ENCODE measurements at places on chromosomes 2 and 18. TPM values are rescaled to one million over a fixed set of nuclear protein-coding genes. Genes with fewer than 3 reads are reported as not detected.
A peak's percentile ranks its signal among the peaks of the same experiment; 100 is the strongest.

Gene MSH6
- 31.2 TPM for total RNA-seq

Gene RESP18
- not detected for total RNA-seq

Gene LYPD6B
- total RNA-seq: not detected

Gene FOXI3
- not detected for total RNA-seq

Gene AMER3
- total RNA-seq: not detected

Gene CERKL
- not detected for total RNA-seq

Gene INPP5D
- 28.8 TPM for total RNA-seq

Gene SCYGR1
- total RNA-seq: not detected

Gene ALK
- 1.0 TPM for total RNA-seq

DNA sequence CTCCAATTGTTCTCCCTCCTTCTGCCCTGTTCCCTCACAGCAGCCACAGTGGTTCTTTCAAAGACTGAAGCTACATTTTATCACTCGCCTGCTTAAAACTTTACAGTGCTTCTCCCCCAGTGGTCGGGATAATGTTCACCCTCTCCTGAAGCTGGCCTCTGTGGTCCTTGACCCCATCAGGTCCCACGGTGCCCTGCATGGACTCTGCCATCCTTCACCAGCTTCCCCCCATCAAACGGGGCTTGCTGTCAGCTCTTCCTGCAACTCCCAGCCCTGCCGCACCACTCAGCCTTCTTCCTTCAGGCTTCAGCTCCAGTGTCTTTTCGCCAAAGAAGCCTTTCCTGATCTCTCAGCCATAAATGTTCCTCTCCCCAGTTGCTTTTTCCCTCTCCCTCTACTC is 118.1 kb downstream of the NEDD4L start:
- DNase-seq: no peak

DNA sequence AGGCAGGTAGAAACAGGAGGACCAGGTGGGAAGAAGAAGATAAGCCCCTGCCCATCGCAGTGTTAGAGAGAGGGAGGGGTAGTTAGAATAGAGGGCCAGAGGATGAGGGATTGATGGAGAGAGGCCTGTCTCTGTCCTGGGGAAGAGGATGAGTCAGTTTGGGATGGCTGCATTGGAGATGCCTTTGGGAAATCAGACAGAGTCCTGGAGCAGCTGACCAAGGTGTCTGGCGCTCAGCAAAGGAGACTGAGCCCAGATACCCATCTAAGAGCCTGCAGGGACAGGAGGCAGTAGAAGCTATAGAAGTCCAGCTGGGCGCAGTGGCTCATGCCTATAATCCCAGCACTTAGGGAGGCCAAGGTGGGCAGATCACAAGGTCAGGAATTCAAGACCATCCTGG is 177.8 kb upstream of the HAAO start:
- no peak for DNase-seq

GRCh38 chr2:143433840-143434239 is 304.6 kb downstream of the ARHGAP15 start:
- no peak for DNase-seq

GRCh38 chr2:170215021-170215420 is 37.1 kb downstream of the MYO3B start:
- DNase-seq: no peak

DNA sequence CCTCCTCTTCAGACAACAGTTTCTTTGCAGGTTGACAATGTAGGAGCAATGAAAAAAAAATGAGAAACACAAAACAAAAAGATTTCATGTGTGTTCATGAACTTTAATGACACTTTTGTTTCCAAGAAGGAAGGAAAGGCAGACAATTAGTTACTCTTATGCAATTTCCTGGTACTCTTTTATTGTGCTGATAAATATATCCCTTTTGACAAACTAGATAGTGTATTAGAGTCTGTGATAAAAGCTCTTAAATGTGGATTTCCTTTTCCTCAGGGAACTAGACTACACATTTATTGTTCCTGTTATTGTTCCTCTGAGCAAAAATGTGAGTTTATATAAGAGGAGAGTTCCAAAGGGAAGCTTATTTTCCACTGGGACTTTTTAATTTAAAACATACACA is 188.7 kb upstream of the NRXN1 start:
- no peak for DNase-seq

GRCh38 chr18:63617049-63617914 is 26.8 kb downstream of the SERPINB4 start:
- no peak for DNase-seq

- DNase-seq: no peak
These were observed 56.7 kb downstream of the SPRED2 start for GRCh38 chr2:65375723-65376122.

- DNase-seq: no peak
These were observed 66.7 kb downstream of the BIRC6 start for GRCh38 chr2:32423536-32423935.

- DNase-seq: no peak
These were observed 128.9 kb downstream of the WDSUB1 start for GRCh38 chr2:159157361-159158209.

DNA sequence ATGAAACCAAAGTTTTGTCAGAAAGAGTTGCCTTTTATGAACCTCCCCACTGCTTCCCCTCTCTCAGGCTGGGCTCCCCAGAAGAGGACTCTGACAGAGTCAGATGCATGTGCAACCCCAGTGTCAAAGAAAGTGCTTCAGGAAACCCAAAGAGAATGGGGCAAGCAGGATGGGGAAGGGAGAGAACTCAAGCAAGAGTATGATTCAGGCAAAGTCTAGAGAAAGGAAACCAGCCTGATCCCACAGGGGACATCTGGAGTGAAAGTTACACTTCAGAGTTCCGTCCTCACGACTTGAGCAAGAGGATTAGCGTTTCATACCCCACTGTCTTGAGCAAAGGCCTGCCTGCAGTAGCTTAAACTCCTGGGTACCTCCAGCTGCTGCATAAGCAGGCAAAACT is 51.8 kb upstream of the EPC2 start:
- no peak for DNase-seq

DNA sequence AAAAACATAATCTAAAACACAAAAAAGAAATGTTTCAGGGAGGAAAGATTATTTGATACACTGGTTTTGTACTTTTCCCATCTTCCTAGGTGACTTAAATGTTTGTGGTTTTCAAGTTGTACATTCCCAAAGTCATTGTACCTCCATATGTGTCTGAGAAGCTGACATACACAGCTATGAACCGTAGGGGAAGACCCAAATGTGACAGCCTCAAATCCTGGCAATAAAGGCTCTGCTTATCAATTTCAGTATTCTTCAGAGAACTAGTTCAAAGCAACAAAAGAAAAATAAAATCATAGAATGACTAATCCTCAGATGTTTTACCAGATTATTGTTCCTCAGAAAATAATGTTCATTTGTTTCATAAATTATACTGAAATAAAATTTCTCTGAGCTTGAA is 2.5 kb downstream of the DYNC2LI1 start:
- DNase-seq: no peak

GRCh38 chr18:73793386-73793785 is 354.2 kb downstream of the FBXO15 start:
- DNase-seq: no peak

DNA sequence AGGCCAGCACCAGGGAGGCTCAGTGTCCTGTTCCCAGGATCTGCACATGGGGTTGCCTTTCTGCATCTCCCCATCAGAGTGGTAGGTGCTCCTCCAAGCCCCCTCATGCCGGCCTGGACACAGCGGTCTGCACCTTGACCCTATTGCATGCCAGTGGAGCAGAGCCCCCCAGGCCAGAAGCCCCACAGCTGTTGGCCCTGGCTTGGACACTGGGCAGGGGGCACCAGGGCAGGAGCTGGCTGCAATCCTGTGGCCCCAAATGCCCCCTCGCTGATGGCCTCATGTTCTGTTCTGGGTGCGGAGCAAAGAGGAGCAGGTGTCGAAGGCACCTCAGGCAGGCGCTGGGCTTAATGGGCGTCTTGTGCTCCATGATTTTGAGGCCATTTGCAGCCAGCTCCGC is 62.7 kb downstream of the CCDC74A start:
- DNase-seq: no peak

- no peak for DNase-seq
These were observed 241.9 kb upstream of the SLC14A2 start for GRCh38 chr18:45373286-45373880.

- DNase-seq: no peak
These were observed 21.7 kb upstream of the BAZ2B start for GRCh38 chr2:159637988-159638501.

DNA sequence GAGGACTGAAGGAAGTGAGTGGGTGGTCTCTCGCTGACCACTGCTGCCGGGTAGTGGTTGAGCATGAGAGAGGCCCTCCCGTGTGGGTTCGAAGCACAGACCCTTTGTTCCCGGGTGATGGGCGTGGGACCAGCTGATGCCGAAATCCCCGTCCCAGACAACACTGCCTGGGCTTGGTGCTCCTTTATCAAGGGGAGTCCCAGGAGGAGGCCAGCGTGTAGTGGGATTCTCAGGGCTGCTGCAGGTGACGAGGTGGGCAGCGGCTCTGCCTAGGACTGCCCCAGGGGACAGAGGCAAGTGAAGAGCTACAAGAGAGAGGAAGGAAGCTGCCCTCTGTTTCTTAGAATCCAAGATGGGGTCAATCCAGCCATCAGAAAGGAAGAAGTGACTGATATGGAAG is 251.3 kb upstream of the PXDN start:
- no peak for DNase-seq

- peak; percentile 92 for DNase-seq
These were observed 29.0 kb downstream of the ANO7 start for GRCh38 chr2:241217320-241218031.

DNA sequence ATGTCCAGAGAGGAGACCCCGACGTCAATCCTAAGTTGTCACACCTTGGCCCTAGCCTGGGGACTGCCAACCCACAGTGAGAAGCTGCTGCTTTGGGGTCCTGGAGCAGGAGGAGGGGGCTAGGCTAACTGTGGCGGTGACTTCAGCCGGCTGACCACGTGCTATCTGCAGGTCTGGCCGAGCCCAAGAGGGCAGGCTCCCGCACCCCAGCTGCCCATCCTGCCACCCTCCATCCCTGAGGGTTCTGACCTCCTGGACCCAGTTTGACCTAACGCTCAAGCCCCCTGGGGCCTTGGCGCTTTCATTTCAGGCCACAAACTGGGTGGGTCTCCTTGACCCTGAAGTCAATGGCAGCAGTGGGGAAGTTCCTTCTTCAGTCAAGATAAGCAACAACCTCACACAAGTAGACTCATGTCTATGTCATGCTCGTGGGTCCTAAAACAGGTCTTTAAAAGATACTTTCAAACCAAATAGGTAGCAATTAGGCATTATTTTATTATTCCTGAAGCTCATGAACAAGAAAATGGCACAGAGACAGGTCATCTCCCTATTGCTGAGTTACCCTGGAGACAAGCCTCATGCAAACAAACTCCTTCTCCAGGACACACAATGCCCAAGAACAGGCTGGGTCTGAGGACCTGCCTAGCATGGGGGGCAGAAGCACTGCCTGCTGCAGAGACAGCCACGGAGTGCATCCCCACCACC is 2.3 kb downstream of the HES6 start:
- no peak for DNase-seq

All from mesenteric fat pad (tissue), 1 donor.